ENCODE measurements at places on chromosomes 4 and X.

DNA sequence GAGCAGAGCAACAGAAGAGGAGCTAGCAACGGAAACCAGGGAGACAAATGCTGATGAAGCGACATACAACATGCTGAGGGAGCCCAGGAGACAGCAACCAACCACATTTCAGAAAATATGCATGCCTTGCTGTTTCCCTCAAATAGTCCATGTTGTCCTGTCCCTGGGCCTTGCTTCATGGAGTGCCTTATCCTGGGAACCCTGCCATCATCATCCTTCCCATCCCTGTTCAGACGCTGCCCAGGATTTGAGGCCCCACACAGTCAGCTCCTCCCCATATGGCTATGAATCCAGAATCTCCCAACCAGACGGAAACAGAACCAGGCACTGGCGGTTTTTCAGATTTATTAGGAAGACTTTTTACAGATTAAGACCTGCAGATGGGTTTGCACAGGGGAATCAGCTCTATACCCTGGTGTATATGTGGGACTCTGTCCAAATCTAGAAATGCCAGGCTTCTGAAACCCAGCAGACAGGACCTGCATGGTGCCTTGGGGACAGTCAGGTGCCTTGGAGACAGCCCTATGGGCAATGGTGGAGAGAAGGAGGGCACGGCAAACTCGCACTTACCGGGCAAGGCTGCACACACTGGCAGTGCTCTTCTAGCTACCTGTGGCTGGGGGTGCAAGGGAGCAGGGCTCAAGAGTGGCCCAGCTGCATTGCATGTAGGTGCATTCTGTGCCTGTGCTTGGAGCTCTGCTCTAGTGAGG is 199.7 kb upstream of the MAMLD1 start:
- no peak for DNase-seq

DNA sequence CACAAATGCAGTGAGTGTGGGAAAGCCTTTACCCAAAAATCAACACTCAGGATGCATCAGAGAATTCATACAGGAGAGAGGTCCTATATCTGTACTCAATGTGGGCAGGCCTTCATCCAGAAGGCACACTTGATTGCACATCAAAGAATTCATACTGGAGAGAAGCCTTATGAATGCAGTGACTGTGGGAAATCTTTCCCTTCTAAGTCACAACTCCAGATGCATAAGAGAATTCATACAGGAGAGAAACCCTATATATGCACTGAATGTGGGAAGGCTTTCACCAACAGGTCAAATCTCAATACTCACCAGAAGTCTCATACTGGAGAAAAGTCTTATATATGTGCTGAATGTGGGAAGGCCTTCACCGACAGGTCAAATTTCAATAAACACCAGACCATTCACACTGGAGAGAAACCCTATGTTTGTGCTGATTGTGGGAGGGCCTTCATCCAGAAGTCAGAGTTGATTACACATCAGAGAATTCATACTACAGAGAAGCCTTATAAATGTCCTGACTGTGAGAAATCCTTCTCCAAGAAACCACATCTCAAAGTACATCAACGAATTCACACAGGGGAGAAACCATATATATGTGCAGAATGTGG is 79.3 kb downstream of the ZNF81 start:
- no peak for DNase-seq

DNA sequence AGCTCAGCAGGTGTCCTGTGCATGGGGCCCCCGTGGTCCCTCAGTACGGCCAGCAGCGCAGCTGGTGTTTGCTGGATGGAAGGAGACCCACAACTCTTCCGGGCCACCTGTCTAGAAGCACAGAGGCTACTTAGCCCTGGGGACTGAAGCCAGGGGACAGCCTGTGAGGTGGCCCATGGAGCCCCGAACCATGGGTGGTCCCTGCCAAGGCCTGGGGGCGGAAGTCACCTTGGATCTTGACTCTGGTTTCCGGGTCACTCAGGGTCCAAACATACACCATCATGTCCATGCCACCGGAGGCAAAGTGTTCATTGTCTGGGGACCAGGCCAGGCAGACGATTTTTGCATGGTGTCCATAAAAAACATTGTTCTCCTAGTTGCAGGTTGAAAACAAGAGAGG is 39.5 kb downstream of the WDR1 start:
- DNase-seq = no peak

- no peak for DNase-seq
These were observed 93.8 kb downstream of the DHRSX start for GRCh38 chrX:2406891-2407518.

Data from common myeloid progenitor, CD34-positive (primary cell).